Pericardium fibroblast (primary cell): ENCODE measurements at places on chromosomes 1 and 21. TPM values are rescaled to one million over a fixed set of nuclear protein-coding genes. Genes with fewer than 3 reads are reported as not detected.

Gene SPRR2F
- total RNA-seq: not detected in 2 replicates

Gene TNFAIP8L2
- not detected in 2 replicates for total RNA-seq

Gene MROH9
- total RNA-seq: not detected in 2 replicates

Gene BTG2
- 14.0 and 29.1 TPM in 2 replicates for total RNA-seq

Gene TTC22
- total RNA-seq: not detected in 2 replicates

Gene LRRC52
- not detected in 2 replicates for total RNA-seq

Gene FTCD
- 1.4 TPM in 1 of 2 replicates, not detected in the other for total RNA-seq

Gene GCSAML
- total RNA-seq: not detected in 2 replicates

Gene OR2W3
- total RNA-seq: 0.12 TPM in 1 of 2 replicates, not detected in the other

Gene LCE3D
- total RNA-seq: not detected in 2 replicates

Gene CCDC24
- total RNA-seq: 0.43 and 2.2 TPM in 2 replicates

Gene SLC22A15
- 1.8 and 2.0 TPM in 2 replicates for total RNA-seq

Gene CYP4B1
- total RNA-seq: not detected in 2 replicates

Gene FCGR3A
- not detected in 2 replicates for total RNA-seq

Gene HENMT1
- 2.7 and 3.7 TPM in 2 replicates for total RNA-seq

Gene LMOD1
- total RNA-seq: 2.9 and 8.6 TPM in 2 replicates

Gene ALPL
- 4.0 and 11.2 TPM in 2 replicates for total RNA-seq

Gene PPIAL4G
- total RNA-seq: not detected in 2 replicates

Gene PRDX6
- total RNA-seq: 272 and 287 TPM in 2 replicates

Gene AMPD1
- total RNA-seq: not detected in 2 replicates

Gene TDRD5
- not detected in 2 replicates for total RNA-seq

Gene WNT4
- under 0.01 and 1.1 TPM in 2 replicates for total RNA-seq

Gene PTPRC
- total RNA-seq: not detected in 2 replicates

Gene EIF3I
- total RNA-seq: 243 and 249 TPM in 2 replicates

Gene OR2L13
- total RNA-seq: not detected in 2 replicates

Gene MX1
- 1.3 and 6.0 TPM in 2 replicates for total RNA-seq

Gene TMEM269
- under 0.01 TPM in 1 of 2 replicates, not detected in the other for total RNA-seq

Gene DNASE2B
- 0.23 TPM in 1 of 2 replicates, not detected in the other for total RNA-seq

Gene IFNGR2
- total RNA-seq: 55.1 and 61.0 TPM in 2 replicates

Gene TMCO2
- total RNA-seq: not detected in 2 replicates
